CD4-positive, alpha-beta T cell treated with Interleukin-6 at 100 ng/mL for 8 hours (primary cell): ENCODE measurements at places on chromosomes 7 and 10.

DNA sequence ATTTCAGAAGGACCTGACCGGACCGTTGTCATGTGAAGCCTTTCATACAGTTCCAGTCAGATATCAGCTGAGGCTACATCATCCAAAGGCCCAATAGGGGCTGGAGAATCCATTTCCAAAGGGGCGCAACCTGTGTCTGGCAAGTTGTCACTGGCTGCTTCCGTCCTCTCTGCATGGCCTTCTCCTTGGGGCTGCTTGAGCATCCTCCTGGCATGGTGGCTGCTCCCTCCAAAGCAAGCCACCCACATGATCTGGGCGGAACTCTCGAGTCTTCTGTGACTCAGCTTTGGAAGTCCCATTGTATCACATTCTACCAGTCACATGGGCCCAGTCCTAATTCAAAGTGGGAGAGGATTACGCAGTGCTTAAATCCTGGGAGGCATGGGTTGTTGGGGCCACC is 207.0 kb upstream of the SHH start:
- no peak for DNase-seq

DNA sequence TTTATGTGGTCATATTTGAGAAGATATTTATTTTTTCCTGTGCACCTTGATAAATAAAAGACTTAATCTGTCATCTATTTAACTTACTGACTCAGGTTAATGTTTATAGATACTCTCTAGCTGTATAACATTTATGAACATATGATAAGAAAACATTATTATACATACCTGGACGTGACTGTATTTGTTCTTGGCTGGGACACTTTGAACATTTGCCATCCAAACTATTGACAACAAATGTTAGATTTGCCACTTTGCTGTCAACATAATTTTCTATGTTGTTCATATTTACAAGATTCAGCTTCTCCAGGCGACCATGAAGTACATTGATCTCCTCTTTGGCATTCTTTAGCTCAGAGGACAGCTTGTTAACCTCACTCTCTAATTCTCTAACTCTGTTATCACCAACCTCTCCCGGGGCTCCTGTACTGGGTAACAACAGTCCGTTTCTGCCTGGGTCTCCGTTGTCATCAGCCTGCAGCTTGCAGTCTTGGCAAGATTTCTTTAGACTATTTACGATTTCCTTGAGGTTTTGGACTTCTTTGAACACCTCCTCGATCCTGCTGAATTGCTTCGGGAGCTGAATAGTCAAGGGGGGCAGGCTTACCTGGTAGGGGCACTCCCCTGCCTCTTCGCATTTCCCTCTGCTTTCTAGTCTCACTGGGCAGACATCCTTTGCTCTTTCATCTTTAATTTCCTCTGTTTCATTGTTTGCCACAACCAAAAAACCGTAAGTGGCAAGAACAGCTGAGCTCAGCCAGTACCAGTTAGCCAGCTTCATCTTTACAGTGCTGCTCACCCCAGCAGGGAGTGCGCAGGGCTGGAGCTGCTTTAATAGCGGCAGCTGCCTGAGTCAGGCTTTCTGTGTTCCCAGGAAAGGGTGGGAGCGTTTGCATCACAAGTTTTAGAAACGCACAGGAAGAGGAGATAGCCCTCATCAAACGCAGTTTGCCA is at the start of gene FGL2:
Gene FGL2, minus strand, starts transcription at position 807 of the 954 bp plus-strand sequence. Its CDS starts 26 bp downstream, at position 781.
- DNase-seq, result peak; percentile 29

DNA sequence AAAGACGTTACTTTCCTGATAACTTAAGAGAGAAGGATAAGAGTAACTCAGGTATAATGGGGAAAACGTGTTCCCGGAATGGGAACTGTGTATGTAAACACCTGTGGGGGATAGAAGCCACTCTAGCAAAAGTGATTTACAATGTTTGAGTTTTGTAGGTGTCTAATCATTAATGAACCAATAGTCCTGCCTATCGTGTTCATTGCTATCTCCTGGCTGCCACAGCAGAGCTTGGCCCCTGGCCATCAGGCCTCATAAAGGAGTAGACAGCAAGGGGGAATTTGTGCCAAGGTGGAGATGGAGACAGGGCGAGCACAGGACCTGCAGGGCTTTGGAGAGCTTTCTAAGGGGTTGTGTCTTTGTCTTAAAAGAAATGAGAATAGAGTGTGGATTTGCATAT is 102.1 kb downstream of the GAD2 start:
- DNase-seq, result no peak

DNA sequence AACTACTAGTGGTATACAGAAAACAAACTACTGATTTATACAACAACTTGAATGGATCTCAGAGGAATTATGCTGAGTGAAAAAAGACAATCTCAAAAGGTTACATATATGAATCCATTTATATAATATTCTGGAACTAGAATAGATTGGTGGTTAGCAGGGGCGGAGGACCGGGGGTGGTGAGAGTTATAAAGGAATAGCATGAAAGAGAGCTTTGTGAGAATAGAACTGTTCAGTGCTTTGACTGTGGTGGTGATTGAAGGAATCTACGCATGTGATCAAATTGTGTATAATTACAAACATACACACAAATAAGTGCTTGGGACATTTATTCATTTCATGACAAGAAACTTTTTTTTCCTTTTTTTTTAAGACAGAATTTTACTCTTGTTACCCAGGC is 19.6 kb downstream of the RAB19 start:
- DNase-seq, result no peak

- no peak for DNase-seq
Observed at GRCh38 chr10:38027986-38028385, 17.5 kb downstream of the ZNF33A start.

- DNase-seq, result no peak
Observed at GRCh38 chr10:112588225-112588990, 141.4 kb downstream of the VTI1A start.

DNA sequence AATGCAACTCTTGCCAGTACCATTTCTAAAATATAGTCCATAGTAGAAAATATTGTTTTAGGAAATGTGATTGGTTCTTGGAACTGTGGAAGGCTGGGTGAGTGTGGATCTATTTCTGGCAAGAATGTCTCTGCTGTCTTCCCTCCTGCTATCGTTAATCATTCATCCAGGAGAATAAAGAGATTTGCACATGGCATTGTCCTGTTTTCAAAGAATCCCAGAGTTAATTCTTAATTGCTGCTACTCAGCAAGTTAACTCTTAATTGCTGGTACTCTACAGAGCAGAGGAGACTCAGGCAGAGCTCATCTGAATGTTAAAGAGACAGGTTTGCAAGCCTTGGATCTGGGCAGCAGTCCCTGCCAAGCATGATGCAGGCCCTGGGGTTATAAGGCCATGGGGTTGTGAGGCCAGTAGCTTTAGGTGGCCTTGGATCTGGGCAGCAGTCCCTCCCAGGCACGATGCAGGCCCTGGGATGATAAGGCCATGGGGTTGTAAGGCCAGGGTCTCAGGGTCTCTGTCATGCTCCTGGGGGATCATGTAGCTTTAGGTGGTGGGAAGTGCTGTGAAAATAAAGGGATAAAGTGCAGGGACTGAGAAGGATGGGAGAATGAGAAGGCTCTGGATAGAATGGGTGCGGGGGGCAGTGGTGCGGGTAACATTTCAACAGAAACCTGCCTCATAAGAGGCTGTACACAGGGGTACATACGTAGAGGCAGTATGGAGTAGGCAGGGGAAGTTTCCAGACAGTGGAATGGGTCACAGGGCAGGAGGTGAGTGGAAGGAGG is 162.3 kb downstream of the SVIL start:
- no peak for DNase-seq

DNA sequence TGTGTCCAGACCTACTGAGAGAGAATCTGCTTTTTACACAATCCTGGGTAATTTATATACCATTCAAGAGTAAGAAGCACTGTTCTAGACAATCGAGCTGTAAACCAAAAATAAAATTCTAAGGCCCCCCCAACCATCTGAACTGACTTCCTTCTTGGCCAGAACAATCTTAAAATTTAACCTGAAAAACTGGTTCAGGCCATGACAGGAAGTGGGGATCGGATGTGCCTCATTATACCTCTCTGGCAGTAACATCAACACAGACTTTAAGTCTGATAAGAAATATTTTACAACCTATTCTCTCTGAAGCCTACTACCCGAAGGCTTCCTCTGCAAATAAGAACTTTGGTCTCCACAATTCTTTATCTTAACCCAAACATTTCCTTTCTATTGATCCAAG is 75.2 kb upstream of the KIF5B start:
- no peak for DNase-seq

DNA sequence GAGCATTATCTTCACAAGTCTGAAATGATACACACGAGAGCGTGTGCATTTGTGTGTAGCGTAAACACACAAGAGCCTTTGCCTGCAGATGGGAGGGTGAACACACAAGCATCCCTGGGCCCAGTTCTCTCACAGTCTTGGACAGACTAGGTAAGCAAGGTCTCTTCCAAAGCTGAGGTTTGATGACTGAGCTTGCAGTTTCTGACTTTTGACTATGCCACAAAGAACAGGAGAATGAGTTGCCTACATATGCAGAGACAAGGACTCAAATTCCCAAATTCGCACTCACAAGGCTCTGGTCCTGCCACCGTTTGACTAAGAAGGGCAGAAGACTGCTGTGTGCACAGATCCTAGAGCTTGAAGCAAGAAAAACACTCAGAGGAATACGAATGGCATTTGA is 55.8 kb downstream of the FAM53B start:
- DNase-seq, result no peak

DNA sequence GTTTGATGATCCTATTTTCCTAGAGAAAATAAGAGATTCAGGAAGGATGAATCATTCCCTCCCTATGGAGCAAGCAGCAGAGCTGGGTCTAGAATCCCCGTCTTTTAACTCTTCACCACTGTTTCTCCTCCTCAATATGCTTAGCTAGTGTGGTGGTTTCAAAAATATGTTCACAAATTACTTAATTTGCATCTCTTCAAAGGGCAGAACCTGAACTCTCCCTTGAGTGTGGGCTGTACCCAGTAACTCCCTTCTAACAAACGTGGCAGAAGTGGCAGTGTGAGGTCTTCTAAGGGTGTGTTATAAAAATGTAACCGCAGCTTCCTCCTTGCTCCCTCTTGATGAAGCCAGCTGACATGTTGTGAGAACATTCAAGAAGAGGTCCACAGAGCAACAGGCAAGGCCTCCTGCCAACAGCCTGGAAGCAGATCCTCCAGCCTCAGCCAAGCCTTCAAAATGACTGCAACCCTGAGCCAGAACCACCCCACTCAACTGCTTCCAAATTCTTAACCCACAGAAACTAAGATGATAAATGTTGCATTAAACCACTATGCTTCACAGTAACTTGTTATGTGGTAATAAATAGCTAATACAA is 36.6 kb downstream of the SRPK2 start:
- peak; percentile 77 for DNase-seq

DNA sequence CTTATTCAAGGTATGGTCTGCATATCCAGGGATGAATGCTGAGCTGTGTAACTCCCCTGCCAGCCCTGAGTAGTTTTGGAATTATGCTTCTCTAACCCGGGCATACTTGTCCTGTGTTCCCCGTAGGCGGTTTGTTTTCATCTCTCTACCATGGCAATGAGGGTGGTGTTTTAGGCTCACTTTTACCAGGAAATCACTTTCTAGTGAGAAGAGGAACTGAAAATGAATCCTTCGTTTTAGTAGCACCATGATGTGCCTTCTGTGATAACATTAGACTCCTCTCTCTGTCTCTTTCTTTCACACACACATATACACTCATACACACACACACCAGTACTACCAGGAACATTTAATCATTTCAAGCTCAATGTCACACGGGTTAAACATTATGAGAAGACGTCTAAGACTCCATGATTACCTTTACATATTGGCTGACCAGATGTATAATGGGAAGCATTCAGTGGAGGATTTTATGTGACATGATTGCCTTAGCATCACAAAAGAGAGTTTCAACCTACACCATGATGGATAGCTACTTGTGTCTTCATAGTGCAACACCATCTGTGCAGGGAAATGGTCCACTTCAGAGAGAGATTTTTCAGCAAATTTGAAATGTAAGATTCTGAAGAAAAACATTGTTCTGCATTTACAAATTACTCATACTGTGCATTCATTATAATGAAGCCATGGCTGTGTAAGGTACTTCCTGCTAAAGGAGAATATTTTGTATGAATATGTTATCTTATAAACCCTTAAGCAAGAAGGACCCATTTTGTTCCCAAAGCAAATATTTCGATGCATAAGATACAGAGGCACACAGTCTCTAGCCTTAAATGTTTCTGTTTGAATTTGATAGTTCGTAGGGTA is 31.0 kb upstream of the PFKP start:
- DNase-seq, result no peak

DNA sequence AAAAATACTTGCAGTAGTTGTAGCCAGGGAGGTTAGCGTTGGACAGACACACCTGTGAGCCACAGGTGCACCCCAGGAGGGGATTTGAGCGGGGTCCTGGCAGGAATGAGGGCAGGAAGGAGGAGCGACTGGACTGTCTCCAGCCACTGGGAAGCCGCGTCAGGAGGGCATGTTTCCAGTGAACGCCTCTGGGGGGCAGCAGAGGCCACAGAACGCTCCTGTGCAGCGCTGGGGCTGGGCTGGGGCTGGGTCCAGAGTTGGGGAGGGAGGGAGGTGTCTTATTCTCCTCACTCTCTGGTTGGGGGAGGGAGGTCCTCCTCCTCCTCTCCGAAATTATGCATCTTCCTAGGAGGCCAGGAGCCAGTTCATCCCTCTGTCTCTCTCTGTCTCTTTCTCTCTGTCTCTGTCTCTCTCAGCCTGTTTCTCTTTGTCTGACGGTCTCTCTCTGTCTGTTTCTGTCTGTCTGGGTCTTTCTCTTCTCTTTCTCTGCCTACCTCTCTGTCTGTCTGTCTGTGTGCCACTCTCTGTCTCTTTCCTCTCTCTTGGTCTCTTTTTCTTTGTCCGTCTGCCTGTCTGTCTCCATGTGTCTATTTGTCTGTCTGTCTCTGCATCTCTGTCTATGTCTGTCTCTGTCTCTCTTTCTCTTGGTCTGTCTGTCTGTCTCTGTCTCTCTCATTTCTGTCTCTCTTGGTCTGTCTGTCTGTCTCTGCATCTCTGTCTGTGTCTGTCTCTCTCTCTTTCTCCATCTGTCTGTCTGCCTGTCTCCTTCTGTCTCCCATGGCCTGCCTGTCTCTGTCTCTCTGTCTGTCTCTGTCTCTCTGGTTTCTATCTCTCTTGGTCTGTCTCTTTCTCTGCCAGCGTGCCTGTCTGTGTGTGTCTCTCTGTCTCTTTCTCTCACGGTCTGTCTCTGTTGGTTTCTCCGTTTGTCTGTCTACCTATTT is 9.9 kb upstream of the PSMG3 start:
- DNase-seq, result peak; percentile 66

GRCh38 chr10:119133949-119134348 is 30.0 kb downstream of the DENND10 start:
- DNase-seq, result no peak

DNA sequence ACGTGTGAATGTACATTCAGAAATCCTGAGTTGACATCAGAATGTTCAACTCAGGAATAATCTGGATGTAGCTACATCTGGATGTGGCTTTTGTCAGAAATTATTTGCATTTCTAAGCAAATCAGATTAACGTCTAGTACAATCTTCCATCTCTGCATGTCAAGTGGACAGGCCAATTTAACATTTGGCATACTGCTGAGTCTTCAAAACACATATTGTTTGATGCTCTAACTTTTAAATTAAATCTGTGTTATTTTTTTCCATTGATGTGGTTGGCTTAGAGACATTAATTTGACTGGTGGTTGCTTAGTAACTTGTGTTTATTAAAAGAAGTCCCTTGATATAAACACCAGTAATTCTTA is 3.4 kb downstream of the STAMBPL1 start:
- DNase-seq, result no peak
